RWPE2 (cell line): ENCODE measurements at places on chromosomes 13 and 19.

DNA sequence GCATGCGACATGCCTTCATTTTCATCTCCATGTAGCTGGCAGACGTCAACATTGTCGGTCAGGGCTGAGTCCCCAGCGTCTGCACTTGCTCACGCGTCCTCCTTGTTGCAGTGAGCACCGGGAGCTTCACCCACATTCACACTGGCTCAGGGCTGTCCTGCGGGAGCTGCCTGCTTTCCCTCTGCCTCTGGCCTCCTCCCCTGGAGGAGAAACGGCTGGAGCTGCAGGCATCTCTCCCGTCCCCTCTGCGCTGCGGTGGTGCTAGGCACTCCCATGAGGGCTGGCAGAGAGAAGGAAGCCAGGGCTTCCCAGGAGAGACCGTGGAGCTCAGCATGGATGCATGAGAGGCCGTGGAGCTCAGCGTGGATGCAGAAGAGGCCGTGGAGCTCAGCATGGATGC, 18.4 kb upstream of the TMEM255B start:
- DNase-seq, result no peak
- no peaks in the 10 kb centered on the region for H3K27me3 ChIP-seq
- H3K4me1 ChIP-seq, result peaks cover 12% of the 10 kb centered on the region
- no peak overlapping the region for H3K27ac ChIP-seq
- no peak overlapping the region for H3K4me3 ChIP-seq
- no peaks in the 10 kb centered on the region for H3K36me3 ChIP-seq

- no peaks in the 10 kb centered on the region for H3K4me1 ChIP-seq
- no peak overlapping the region for H3K27ac ChIP-seq
Measured at GRCh38 chr13:68727165-68727564, 1380.5 kb upstream of the ATXN8OS start.

DNA sequence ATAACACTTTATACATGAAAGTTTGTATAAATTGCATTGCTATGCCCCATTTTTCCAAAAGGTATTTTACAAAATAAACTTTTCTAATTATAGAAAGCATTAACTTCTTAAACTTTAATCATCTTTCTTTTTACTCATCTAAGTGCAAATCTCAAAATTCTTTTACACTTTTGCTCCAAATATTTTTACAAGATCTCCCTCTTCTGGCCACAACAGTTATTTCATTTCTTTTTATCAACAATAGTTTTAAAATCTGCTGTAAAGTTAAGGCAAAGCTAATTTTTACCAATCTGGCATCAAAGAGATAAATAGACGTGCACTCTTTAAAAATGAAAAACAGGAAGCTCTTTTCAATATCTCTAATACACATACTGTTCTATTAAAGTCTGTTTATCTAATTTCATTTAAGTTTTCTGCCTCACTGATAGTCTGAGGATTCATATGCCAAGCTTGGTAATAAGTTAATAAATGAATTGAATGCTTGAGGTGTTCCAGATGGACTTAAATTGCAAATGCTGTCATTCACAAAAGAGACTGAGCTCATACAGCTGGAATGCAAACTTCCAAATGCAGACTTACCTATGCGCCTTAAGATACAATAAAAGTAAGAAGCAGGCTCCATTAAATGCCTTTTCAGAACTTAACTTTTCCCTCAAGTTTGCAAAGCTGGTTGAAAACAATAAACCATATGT, 583.0 kb upstream of the ATXN8OS start:
- no peaks in the 10 kb centered on the region for H3K36me3 ChIP-seq
- no peaks in the 10 kb centered on the region for H3K4me1 ChIP-seq
- H3K27ac ChIP-seq, result no peak overlapping the region
- H3K27me3 ChIP-seq, result no peaks in the 10 kb centered on the region

DNA sequence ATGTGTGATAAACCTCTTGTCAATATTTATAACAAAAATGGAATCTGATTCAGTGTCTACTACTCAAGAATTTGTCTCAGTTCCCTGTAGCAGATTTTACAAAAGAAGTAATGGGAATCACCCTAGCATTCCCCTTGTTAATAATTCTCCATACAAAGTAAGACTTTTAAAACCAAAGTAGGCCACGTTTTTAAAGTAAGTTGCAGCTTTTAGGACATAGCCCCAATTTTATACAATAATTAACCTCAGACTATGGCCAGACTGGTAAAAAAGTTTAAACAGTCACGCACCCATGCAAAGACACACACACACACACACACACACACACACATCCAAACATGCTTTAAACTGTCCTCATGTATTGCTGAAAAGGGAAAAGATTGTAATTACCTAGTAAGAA, 589.9 kb downstream of the PCDH9 start:
- peaks cover 8% of the 10 kb centered on the region for H3K4me1 ChIP-seq
- H3K4me3 ChIP-seq, result no peak overlapping the region
- H3K27me3 ChIP-seq, result no peaks in the 10 kb centered on the region
- DNase-seq, result no peak

DNA sequence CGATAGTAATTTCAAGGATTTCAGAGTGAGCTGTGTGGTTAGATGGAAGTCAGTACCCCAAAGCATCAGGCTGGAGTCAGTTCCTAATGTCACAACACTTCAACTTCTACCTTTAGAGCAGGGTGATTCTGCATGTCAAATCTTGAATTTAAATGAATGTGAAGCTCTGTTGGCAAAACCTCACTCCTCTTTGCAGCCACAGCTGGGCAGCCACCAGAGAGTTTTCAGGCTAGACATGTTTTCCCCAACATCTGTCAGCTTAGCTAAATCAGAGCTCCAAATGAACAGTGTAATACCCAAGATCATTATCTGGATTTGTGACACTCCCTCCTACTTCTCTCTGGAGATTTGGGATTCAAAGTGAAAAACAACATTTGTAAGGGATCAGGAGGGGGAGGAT, 33.7 kb upstream of the OLFM4 start:
- H3K27me3 ChIP-seq, result no peaks in the 10 kb centered on the region
- no peaks in the 10 kb centered on the region for H3K36me3 ChIP-seq
- H3K4me3 ChIP-seq, result no peak overlapping the region
- no peak for DNase-seq
- H3K4me1 ChIP-seq, result no peaks in the 10 kb centered on the region
- no peak overlapping the region for H3K27ac ChIP-seq

GRCh38 chr13:22800526-22801401, 380.0 kb upstream of the SGCG start:
- no peak overlapping the region for H3K4me3 ChIP-seq
- no peak for DNase-seq
- H3K36me3 ChIP-seq, result no peaks in the 10 kb centered on the region
- H3K27ac ChIP-seq, result no peak overlapping the region
- peaks cover 4% of the 10 kb centered on the region for H3K27me3 ChIP-seq

GRCh38 chr13:27636589-27637288, 15.0 kb downstream of the POLR1D start:
- peaks cover 56% of the 10 kb centered on the region for H3K4me1 ChIP-seq
- H3K27me3 ChIP-seq, result no peaks in the 10 kb centered on the region
- no peak overlapping the region for H3K4me3 ChIP-seq
- H3K36me3 ChIP-seq, result peaks cover 18% of the 10 kb centered on the region

DNA sequence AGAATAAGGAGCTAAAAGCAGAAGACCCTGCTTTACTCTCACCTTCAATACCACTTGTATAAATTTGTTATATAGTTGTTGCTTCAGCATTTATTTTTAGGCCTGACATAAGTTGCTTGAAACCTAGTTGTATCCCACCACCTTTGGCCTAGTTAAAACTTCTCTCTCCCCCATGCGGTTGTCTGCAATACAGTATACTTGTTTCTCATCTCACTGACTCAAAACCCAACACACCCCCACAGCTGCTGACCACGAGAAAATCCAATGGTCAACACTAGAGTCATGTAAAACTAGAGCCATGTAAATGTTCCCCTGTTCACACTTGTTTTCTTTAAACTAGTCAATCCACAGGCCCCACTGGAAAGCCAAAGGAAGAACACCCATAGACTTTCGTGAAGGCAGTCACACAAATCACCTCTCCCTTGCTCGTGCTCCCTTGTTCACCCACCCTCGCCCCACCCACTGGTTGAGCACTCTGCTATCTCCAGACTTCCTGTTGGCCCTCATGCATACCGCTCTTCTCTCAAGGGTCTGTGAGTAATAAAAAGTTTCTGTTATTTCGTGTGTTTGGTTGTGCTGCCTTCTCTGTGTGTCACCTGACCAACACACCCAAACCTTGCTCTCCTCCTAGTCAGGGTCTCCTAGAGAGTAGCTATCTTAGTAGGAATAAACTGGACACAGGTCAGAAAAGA, 12.9 kb upstream of the CCDC169 start:
- no peak for DNase-seq
- H3K4me3 ChIP-seq, result no peak overlapping the region
- H3K4me1 ChIP-seq, result no peaks in the 10 kb centered on the region
- H3K27me3 ChIP-seq, result no peaks in the 10 kb centered on the region

DNA sequence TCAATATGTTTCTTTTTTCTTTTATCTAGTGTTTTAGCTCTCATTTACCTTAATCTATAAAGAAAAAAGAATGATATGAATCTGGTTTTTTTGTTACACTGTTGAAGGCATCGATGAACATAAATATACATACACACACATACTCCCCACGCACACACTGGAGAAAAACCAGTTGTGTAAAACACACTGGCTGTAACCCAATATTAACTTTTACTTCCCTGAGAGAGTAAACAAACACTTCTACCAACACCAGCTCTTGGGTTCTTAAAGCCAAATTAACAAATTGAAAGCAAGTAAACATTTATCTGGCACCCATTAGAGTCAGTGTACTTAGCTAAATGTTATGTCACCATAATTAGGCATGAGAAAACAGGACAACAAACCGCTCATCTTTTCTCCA, 145.7 kb downstream of the ABCC4 start:
- H3K27ac ChIP-seq, result no peak overlapping the region
- no peak overlapping the region for H3K4me3 ChIP-seq
- no peaks in the 10 kb centered on the region for H3K27me3 ChIP-seq
- no peaks in the 10 kb centered on the region for H3K36me3 ChIP-seq
- H3K4me1 ChIP-seq, result peaks cover 21% of the 10 kb centered on the region

DNA sequence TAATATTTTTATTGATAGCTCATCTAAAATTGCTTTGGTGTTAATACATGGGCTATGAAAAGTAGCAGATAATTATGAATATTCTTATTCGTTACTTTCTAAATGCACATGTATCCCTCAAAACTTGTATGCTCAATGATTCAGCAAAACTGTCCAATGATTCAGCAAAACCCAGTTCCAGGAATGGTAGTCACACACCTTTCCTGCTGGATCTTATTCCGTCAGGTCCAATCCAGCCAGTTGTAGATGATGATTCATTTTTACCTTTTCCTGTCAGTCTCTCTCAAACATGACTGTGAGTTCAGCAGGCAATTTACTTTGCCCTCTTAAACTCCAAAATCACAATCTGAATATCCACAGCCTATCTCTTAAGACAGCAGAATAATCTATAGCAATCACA, 1082.6 kb downstream of the EFNB2 start:
- no peaks in the 10 kb centered on the region for H3K27me3 ChIP-seq
- no peak overlapping the region for H3K4me3 ChIP-seq
- no peaks in the 10 kb centered on the region for H3K4me1 ChIP-seq
- peak overlapping the region; percentile 12 for H3K27ac ChIP-seq
- no peaks in the 10 kb centered on the region for H3K36me3 ChIP-seq

- DNase-seq, result no peak
- peaks cover 66% of the 10 kb centered on the region for H3K27me3 ChIP-seq
- H3K4me1 ChIP-seq, result no peaks in the 10 kb centered on the region
Measured at GRCh38 chr13:111120422-111120821, 5.3 kb downstream of the ARHGEF7 start.

- H3K4me3 ChIP-seq, result peak overlapping the region; percentile 91
- H3K27me3 ChIP-seq, result no peaks in the 10 kb centered on the region
- peaks cover 22% of the 10 kb centered on the region for H3K36me3 ChIP-seq
- peaks cover 12% of the 10 kb centered on the region for H3K4me1 ChIP-seq
Measured at GRCh38 chr19:13154911-13155471, 4.8 kb downstream of the IER2 start.

- peak overlapping the region; percentile 69 for H3K27ac ChIP-seq
- H3K27me3 ChIP-seq, result no peaks in the 10 kb centered on the region
Measured at GRCh38 chr19:52188822-52189734, 774 bp upstream of the PPP2R1A start.

- no peak overlapping the region for H3K4me3 ChIP-seq
- no peak for DNase-seq
- H3K36me3 ChIP-seq, result peaks cover 16% of the 10 kb centered on the region
- no peaks in the 10 kb centered on the region for H3K4me1 ChIP-seq
- H3K27me3 ChIP-seq, result no peaks in the 10 kb centered on the region
- no peak overlapping the region for H3K27ac ChIP-seq
Measured at GRCh38 chr19:57816652-57817051, 1.9 kb upstream of the ZNF552 start.

- no peaks in the 10 kb centered on the region for H3K36me3 ChIP-seq
- H3K4me3 ChIP-seq, result no peak overlapping the region
- H3K27ac ChIP-seq, result no peak overlapping the region
- DNase-seq, result no peak
- no peaks in the 10 kb centered on the region for H3K27me3 ChIP-seq
Measured at GRCh38 chr13:59801107-59801880, 362.4 kb downstream of the DIAPH3 start.

GRCh38 chr13:91722267-91722884, 324.0 kb downstream of the GPC5 start:
- DNase-seq, result no peak
- H3K27me3 ChIP-seq, result no peaks in the 10 kb centered on the region
- no peak overlapping the region for H3K4me3 ChIP-seq
- H3K27ac ChIP-seq, result no peak overlapping the region
- H3K36me3 ChIP-seq, result no peaks in the 10 kb centered on the region

- no peaks in the 10 kb centered on the region; the same call in 1 of the 2 replicates for H3K36me3 ChIP-seq
- no peak overlapping the region for H3K4me3 ChIP-seq
- peaks cover 25% of the 10 kb centered on the region for H3K4me1 ChIP-seq
- peak overlapping the region; percentile 59 for H3K27ac ChIP-seq
- DNase-seq, result no peak
Measured at GRCh38 chr19:44636439-44637389, 7.0 kb upstream of the PVR start.

GRCh38 chr13:102461302-102461701, 59.5 kb upstream of the FGF14 start:
- no peaks in the 10 kb centered on the region for H3K27me3 ChIP-seq
- no peak for DNase-seq
- H3K27ac ChIP-seq, result no peak overlapping the region
- no peak overlapping the region for H3K4me3 ChIP-seq

DNA sequence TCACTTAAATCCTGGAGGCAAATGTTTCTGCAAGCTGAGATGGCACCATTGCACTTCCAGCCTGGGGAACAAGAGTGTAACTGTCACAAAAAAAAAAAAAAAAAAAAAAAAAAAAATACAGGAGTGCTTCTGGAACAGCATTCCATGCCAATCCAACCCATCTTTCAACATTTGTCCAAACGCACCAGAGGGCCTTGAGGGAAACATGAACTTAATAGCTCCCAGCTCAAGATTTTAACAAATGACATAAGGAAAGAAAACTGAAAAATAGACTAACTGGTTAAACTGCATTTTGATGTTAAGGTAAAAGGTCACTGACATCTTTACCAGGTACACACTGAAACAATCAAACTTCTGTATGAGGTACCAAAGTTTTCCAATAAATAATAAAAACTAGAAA, 47.7 kb upstream of the ZNF83 start:
- H3K4me3 ChIP-seq, result no peak overlapping the region
- H3K27me3 ChIP-seq, result no peaks in the 10 kb centered on the region
- H3K36me3 ChIP-seq, result peaks cover 3% of the 10 kb centered on the region; the same call in 1 of the 2 replicates
- H3K27ac ChIP-seq, result no peak overlapping the region
